ENCODE measurements at places on chromosomes 3 and 15. TPM values are rescaled to one million over a fixed set of nuclear protein-coding genes. Genes with fewer than 3 reads are reported as not detected.

DNA sequence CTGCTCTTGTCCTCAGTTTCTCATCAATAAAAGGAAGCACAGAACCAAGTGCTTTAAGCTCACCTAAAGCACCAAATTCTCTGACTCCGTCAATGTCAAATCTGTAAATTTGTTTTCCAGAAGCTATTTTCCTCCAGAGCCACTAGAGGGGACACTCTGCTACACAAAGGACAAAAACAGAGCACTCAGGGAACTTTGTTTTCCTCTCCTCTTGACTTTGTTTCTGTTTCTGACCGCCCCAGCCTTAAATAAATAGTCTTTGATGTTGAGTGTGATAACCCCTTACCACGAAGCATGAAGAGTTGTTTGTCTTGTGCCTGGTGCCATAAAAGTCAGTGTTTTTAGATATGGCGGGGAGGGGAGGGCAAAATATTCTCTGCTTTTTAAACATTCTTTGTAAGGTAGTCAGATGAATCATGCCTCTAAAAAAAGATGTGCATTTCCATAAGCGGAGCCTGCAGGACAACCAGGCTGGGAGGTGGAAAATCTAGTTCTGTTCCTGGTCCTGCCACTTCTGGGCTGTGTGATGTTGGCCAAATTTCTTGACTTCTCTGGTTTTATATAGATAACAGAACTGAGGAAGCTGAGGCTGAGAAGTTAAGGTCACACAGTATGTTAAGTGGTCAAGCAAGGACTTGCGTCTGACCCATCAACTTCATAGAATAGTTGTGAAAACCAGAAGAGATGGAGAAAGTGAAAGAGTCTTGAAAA, 7.3 kb upstream of the ZBTB38 start:
- DNase-seq, result peak; percentile 66

DNA sequence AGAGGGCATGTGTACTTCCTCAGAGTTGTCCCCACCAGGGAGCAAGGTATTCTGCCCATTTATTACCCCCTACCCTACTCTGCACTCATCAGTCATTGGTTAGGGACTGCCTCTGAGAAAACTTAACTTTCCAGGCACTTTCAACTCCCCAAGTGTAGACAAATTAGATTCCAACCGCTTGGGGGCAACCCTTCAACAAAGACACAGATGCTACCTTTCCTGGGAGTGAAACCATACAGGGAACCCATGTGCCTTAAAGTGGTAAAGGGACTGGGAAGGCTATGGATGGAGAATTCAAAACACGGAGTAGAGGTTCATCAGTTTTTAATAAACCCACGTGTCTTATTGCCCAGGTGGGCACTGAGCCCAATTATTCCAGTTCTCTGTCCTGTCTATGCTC, 19.4 kb upstream of the UBE2E2 start:
- DNase-seq, result no peak

The GOLGA6L7 gene
- total RNA-seq, result not detected

DNA sequence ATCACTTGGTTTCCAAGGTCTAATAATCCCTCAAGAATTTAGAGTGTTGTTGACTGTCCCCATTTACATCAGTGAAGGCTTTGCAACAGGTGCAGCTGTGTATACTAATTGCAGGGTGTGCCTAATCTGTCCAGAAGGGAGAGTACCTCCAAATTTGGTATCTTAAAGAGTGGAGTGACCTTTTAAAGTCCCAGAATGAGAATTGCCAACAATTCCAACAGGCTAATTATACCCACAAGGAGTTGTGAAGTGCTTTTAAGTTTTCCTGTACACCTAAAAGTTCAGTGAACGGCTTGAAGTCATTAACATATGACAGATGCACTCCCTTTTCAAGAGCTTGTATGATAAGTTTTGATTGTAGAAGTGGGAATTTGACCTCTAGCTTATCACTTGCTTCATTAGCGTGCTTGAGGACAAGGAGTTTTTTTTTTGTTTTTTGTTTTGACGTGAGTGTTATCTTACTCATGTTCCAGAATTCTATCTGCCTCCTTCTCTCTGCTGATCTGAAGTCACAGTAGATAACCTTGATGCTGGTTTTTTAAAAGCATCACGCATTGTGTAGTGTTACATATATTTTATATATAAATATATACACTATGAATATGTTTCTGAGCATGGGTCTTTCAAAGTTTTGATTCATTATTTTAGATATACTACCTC, 26.3 kb downstream of the CDIN1 start:
- no peak for DNase-seq

The SLC22A13 gene
- total RNA-seq, result under 0.01 TPM

The TRPM1 gene
- not detected for total RNA-seq

The LDHAL6B gene
- not detected for total RNA-seq

GRCh38 chr3:147311716-147312115, 94.6 kb downstream of the ZIC4 start:
- no peak for DNase-seq

DNA sequence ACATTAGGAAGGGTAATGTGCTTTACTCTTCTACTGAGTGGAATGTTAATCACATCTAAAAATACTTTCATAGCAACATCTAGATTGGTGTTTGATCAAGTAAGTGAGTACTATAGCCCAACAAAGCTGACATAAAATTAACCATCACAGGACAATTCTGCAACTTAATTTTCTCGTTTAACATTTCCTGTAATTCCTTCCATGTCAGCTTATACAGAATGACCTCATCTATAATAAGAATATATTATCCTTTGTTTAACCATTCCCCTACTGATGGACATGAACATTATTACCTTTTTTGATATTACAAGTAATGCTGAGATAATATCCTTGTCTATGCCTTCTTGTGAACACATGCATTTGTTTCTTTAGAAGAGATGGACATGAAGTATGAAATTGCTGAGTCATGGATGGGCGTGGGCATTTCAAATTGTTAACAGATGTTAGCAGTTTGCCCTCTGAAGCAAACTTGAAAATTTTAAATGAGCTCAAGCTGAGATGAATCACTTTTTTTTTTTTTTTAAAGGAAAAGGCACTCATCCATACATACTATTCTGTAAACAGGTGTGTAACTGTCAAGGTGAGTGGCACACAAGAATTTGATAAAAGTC, 85.1 kb downstream of the OXNAD1 start:
- DNase-seq, result no peak

DNA sequence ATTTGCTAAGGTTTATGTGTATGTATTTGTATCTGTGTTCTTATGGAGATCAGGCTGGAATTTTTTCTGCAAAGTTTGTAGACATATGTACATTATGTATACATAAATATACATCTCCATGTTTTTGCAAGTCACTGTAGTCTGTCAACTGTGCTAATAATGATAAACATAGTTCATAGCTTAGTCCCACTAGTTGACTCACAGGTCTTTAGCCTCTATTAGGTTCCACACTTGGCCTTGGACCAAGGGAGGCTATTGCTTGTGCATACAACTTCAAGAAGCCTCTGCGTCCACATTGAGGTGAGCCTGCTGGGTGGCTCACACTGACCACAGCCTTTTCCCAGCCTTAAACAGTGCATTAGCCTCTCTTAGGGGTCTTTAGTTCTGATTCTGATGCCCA, 243.8 kb upstream of the PEX5L start:
- DNase-seq, result no peak

The LRRC31 gene
- under 0.01 TPM for total RNA-seq

- DNase-seq, result no peak
Observed at GRCh38 chr15:88513195-88513594, 33.3 kb downstream of the DET1 start.

DNA sequence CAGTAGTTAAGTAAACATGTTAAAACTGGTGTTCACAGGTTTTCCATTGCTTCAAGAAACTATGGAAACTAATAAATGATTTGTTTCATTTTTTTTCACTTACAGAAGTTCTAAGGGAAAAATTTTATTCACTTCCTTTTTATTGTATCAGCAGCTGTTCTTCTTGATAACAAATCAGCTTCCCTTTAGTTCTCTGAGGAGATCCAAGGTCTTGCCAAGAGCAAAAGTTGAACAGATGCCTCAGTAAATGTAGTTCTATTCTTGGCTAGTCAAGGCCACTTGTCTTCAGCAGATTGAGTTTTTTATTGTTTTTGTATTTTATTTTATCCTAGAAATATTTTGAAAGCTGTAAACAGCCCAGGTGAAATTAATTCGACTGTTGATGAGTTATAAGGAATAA, 41.8 kb downstream of the KCNH8 start:
- DNase-seq, result no peak

DNA sequence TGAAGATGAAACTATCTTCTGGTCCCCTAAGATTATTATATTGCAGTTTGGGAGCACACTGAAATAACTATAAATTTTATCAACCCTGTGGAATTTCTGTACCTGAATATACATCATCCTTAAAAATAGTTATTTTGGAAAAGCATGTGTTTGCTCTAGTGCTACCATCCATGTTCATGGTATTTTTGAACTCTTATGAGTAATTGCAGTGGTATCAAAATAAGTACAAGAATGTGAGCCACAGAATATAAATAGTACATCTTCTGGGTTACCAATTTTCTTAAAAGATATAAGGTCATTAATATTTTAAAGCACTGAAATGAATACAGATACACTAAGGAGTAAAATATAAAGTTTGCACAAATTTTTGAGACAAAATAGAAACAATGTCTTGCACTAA, 206.5 kb downstream of the CBLB start:
- DNase-seq, result no peak

GRCh38 chr3:149374793-149375500, 2.5 kb downstream of the TM4SF1 start:
- DNase-seq, result no peak

The ZMYND10 gene
- 3.7 TPM for total RNA-seq

The GALNT15 gene
- 2.0 TPM for total RNA-seq

- no peak for DNase-seq
Observed at GRCh38 chr15:42264795-42265194, 8.2 kb upstream of the GANC start.

GRCh38 chr15:77823736-77824135, 191.0 kb upstream of the LINGO1 start:
- DNase-seq, result no peak

The RTP3 gene
- not detected for total RNA-seq

The COLQ gene
- 1.6 TPM for total RNA-seq

The GLDN gene
- total RNA-seq, result 2.0 TPM

DNA sequence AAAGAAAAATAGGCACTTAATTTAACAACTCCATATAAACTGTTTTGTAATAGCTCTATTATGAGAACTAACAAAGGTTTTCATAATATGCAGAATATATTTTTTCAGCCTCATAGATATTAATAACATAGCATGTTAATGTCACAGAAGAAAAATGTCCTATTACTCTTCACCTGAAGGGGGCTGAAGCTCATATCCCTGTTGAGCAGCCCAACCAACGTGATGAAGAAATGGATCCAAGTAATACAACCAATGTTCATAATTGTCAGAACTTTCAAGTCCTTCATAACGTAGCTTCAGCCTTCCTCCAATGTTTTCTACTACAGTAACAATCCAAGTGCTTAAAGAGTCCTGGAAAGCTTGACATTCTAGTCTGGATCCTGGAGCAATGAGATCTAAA, 34.5 kb upstream of the STIMATE start:
- DNase-seq, result no peak

- no peak for DNase-seq
Observed at GRCh38 chr3:100737334-100737733, 28.0 kb downstream of the TFG start.

The IL17RE gene
- total RNA-seq, result under 0.01 TPM
